Spleen (tissue), 13 donors: ENCODE measurements at places on chromosomes 3 and 15.
A peak's percentile ranks its signal among the peaks of the same experiment; 100 is the strongest.

- DNase-seq, result no peak
Observed at GRCh38 chr3:42349765-42350594, 60.4 kb downstream of the LYZL4 start.

DNA sequence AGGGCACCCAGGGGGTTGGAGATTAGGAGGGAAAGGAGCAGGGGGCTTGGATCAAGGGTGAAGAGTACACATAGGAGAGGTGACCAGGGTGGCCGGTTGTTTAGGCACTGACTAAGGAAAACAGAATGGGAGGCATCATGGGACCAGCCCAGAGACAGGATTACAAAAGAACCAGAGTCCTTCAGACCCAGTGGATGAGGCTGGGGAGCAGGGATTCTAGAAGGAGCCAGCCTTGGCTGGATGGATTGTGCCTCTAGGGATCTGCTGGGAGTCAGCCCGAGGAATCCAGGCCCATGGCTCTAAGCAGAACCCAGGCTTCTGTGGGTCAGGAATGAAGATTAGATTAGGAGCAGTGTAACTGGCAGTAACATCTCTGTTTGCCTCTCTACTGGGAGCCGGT lies 98.6 kb downstream of the ARNT2 start:
- DNase-seq, result no peak

- no peak for DNase-seq
Observed at GRCh38 chr15:75835990-75836958, 7.0 kb upstream of the UBE2Q2 start.

DNA sequence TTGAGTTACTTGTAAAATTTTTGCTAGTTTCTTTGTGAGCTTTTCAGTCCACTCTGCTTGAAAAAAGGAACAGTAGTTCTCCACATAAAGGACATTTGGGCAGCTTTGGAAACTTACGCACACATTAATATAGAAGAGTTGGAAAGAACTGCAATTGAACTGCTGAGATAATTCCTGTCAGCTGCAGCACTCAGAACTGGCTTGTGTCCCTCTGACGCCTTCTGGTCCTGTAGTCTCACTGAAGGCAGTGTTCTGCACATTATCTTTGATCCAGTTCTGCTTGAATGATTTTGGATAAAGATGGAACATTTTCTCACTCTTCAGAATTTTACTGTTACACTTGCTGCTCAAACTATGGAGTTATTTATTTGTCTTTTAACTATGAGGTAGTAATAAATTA lies 901.9 kb downstream of the OTOL1 start:
- DNase-seq, result no peak

DNA sequence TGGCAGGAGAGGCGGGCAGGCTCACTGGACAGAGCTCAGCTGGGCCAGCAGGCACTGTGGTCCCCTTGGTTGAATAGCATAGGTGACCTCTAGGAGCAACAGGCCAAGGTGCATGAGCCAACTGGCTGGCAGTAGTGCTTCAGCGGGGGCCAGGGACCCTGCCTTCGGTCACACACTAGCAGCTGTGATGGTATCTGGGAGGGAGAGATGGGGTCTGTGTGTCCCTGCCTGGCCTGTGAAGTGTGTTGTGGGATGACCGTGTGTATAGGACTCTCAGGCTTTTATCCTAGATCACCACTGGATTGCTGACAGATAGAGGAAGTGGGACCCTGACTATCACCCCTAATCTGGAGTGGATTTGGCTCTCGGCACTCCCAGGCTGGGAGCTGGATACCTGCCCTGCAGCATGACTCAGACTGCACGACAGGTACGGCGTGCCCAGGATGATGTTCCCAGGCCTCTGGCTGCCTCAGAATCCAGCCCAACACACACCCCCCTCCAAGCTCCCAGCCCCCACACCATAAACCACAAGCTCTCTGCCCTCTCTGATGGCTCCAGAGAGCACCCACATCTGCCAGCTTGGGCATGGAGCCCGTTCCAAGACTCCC lies 7.8 kb downstream of the RPS17 start:
- peak; percentile 63 for DNase-seq

DNA sequence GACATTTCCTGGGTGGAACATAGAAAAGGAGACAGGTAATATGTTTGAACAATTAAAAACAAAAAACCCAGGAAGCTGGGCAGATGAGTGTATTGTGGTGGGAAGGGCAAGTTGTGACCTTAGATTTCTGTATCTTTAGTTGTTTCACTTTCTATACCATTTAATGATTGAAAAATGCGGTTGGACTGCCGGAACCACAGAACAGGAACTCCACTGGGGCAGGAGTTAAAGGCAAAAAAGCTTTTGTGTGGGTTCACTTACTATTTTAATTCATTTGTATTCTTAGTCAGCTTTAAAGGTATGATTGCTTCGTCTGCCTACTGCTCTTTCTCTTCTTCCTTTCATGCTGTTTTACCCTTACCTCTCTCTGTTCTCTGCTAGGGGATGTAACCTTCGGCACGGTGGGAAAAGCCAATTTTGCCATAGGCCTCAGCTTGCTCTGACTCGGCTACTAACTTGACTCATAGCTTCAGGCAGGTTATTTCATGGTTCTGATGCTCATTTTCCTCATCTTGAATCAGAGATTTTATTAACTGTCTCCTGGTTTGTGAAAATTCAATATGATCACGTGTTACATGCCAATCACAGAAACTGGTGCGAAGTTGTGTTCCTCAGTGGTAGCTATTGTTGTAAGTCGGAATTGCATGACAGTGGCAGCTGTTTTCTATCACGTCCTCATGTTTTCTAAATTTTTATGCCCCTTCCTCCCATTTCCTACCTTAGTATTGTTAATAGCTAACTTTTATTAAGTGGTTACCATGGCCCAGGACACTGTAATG lies 1.6 kb upstream of the MCTP2 start:
- no peak for DNase-seq

DNA sequence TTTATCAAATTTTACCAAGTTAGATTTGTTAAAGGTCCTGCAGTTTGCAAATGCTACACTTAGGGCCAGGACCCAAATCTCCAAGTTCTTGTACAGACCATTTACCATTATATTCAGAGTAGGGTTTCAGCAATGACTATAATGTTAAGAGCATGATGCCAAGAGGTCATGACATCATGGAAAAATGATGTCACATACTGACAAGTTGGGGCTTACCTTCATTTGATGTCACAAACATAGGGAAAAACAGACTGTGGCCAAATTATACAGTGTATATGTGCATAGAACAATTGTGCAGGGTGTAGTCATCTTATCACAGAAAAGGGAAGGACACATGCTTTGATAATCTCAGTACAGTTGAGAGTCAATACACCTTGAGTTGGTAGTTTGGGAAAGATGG lies 10.1 kb upstream of the THRB start:
- no peak for DNase-seq

DNA sequence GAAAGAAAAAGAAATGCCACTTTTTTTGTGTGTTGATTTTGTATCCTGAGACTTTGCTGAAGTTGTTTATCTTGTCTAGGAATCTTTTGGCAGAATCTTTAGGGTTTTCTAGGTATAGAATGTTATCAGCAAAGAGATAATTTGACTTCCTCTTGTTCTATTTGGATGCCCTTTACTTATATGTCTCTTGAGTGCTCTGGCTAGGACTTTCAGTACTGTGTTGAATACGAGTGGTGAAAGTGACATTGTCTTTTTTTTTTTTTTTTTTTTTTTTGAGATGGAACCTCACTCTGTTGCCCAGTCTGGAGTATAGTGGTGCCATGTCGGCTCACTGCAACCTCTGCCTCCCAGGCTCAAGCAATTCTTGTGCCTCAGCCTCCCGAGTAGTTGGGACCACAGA lies 64.7 kb upstream of the NPHP3 start:
- DNase-seq, result no peak

DNA sequence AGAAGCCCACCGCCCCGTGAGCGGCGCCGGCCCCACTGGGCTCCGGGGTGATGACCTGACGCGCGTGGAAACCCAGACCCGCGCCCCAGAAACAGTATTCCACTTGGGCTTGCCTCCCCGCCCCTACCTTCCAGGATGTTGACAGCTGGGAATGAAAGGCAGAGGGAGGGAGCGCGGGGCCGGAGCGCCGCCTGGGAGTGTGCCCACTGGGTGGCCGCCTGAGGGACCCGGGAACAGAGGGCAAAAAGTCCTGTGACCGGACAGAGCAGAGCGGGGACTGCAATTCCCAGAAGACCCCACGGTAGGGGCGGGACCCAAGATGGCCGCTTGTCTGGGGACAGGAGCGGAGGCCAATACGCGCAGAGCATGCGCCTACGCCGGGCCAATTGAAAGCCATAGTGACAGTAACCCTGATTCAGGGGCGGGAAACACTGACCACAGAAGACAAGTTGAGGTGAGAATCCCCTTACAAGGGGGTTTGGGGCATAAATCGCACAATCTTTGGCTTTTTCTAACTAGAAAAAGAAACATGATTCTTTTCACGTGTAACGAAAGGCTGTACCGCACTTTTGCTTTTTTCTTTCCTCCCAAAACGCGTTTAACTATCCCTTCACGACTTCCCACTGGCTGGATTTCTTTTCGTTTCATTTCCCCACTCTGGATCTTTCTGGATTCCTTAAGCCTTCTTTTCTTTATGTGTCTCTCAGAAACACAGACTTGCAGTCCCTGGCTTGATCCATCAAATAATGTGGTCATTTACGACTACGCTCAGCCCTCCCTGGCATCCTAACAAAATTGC lies at the start of gene FHIT:
Gene FHIT (minus strand): TSS at position 279 of the 799 bp plus-strand sequence.
- DNase-seq, result peak; percentile 96

- DNase-seq, result no peak
Observed at GRCh38 chr15:88246081-88246480, 10.5 kb downstream of the NTRK3 start.

DNA sequence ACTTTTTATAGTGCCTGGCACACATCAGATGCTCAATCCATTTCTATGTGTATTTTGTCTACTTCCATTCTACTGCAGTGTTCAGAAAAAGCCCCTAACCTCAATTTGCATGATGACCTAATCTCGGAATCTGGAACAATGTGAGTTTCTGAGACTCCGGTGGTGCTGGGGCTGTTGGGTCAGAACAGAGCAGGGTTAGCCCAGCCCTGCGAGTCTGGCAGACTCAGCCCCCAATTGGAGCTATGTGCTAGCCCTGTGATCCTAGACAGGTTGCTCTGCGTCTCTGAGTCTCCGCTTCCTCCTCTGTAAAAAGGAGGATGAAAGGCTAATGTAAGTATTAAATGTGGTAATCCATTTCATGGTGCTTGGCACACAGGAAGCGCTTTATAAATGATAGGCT lies 95.0 kb upstream of the ICE2 start:
- no peak for DNase-seq

GRCh38 chr3:49721896-49722781 lies 1.6 kb downstream of the GMPPB start:
- peak; percentile 76 for DNase-seq

DNA sequence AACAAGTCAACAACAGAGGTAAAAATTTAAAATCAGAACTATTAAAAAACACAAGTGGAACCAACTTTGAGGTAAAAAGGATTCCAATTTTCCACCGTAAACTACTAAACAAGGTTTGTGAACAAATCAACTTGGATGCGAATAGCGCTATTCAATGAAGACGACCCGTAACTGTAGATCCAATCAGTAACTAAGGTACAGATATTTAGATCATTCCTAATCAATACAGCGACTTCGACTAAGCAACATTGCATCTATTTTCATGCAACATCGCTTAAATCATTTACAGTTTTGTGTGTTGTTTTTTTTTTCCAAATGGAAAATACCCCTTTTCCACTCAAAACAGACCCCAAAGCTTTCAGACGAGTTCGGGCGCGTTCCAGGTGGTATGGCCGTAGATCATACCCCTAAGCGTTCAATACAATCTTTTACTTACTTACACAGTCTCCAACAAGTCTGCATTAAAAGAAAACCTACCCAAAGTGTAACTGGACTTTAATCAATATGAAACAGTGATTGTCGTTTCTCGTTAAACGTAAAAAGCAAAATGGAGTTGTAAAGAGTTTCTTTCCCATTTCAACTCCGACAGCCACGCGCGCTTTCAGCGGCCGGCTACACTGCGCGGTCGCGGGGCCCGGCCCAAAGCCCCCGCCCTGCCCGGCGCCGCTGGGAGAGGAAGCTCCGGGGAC lies 786 bp downstream of the RHOA start:
- no peak for DNase-seq

DNA sequence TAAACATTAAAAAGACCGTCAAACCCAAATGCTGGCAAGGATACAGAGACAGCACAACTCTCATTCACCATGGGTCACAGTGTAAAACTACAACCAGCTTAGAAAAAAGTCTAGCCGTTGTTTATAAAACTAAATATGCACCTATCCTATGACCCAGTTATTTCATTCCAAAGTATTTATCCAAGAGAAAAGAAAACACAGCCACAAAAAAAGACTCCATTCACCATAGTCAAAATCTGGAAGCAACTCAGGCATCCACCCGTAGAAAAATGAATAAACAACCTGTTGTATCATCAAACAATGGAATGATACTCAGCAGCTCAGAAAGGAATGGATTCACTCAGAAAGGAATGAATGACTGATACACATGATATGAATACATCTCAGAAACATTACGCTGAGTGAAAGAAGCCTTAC lies 28.6 kb downstream of the PLD1 start:
- no peak for DNase-seq

DNA sequence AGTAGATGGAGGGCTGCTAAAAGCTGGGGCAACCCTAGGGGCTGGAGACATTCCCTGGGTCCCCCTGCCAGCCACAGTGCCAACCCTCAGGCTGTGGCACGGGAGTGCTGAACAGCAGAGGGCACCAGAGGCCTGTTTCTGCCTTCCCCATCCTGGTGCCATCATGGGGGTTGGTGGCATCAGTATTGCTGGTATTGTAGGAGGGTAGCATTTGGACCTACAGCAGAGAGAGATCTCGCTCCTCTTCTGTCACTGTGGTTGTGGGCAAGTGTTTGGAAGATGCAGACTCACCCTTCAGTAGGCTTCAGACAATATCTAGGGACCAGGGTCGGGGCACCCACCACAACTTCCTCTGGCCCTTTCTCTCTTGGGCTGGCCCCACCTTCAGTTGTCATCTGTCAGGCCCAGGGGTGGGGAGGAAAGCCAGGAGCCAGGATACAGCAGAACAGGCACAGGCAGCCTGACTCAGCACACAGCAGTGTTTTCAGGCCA lies 123.5 kb downstream of the RPLP1 start:
- peak; percentile 91 for DNase-seq

- no peak for DNase-seq
Observed at GRCh38 chr3:32448686-32449474, 53.8 kb downstream of the CMTM6 start.

DNA sequence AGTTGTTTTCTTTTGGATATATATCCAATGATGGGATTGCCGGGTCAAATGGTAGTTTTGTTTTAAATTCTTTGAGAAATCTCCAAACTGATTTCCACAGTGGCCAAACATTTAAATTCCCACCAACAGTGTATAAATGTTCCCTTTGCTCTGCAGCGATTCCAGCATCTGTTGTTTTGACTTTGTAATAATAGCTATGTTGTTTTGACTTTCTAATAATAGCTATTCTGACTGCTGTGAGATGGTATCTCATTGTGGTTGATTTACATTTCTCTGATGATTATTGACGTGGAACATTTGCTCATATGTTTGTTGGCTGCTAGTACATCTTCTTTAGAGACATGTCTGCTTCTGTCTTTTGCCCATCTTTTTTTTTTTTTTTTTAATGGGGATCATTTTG lies 332.2 kb upstream of the GBE1 start:
- DNase-seq, result no peak

- DNase-seq, result no peak
Observed at GRCh38 chr15:88835119-88835518, 31.9 kb downstream of the ACAN start.
